Activated T-cell treated with anti-CD3 and anti-CD28 coated beads for 1 hour (primary cell): ENCODE measurements at places on chromosomes 2 and 18.

DNA sequence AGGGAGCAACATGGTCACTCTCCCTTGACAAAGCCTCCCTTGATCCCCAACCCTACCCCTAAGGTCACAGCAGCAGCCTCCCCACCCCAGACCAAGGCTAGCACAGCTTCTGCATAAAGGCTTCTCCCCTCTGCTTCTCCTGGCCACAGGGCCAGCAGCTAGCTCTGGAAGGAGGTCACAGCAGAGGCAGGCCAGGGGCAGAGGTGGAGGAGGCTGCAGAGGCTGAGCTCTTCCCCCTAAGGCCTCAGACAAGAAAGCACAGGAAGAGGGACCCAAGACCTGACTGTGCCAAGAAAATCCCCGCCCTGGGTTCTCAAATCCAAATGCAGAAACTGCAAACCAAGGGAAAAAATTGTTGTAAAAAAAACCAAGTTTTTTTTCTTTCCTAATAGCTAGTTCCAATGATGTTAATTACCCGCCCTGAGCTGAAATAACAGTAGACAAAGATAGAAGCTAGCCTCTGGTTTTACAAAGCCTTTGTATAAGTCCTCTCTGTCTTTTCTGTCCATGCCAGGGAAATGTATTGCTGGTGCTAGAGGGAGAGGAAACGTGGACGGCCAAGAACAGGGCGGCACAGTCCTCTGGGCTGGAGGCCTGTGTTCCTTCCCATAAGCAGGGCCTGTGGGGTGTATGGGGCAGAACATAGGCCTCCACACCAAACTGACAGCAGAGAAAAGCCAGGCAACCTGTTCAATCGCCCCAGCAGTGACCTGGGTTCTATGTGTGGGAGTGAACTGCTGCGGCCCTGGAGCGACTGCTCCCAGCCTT is 79.5 kb downstream of the POLR1A start:
- DNase-seq: no peak

DNA sequence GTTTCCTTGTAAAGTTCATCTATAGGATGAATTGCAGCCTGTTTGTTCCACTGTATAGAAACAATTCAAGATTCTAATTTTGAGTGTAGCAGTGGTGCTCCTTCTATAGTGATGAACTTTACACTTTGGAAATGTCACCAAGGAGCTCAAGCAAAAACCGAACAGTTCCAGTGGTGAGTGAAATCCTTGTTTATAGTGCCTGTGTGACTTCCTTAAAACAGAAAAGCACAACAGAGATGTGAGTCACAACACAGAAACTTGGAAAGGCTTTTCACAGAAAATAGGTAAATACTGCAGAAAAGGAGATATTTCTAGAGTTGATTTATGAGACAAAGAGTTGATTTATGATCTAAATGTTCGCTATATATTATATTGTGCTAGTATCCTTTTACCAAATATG is 482.0 kb downstream of the PTPRM start:
- DNase-seq: no peak

DNA sequence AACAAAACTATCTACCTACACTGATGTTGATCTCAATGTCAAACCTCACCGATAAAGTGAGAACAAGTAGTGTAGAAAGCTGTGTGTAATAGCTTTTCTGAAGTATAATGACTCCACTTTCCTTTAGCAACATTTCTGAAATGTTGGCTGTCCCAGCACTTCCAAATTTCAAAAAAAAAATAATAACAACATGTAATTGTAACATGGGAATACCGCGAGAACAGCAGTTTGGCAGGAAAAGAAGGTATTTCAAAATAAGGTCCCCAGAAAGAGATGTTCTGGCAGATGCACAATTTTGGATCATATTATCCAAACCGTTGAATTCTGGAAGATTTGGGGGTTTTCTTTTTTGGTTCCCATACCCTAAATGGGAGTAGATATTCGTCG is 352.0 kb downstream of the ARHGAP15 start:
- no peak for DNase-seq

DNA sequence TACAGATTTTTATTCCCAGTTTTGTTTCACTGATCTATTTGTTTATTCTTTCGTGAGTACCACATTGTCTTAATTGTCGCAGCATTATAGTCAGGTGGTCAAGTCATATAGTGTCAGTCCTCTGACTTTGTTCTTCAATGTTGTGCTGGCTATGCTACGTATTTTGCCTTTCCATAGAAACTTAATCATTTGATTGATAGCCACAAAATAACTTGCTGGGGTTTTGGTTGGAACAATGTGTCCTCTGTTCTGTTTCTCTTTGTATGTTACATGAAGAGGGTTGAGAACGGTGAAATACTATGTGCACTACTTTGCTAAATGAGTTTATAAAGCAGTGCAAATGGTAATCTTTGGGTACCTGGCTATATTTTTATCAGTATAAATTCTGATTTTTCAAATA is 64.9 kb upstream of the TTC27 start:
- DNase-seq: no peak

DNA sequence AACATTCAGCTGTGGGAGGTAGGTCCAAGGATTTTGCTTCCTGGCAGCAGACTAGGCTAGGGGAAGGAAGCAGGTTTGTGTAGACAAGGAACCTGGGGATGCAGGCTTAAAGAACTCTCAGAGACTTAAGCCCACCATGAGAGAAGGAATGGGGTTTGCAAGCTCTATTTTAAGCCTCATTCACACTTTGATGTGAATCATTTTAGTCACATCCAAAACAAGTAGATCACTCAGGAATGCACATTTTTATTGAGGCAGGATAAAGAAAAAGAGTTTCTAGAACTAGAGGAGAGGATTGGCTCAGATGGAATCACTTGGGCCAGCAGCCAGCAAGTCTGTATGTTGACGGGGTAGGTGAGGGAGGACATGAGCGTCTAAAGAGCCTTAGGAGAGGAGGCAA is 3.3 kb upstream of the NAPG start:
- DNase-seq: no peak

DNA sequence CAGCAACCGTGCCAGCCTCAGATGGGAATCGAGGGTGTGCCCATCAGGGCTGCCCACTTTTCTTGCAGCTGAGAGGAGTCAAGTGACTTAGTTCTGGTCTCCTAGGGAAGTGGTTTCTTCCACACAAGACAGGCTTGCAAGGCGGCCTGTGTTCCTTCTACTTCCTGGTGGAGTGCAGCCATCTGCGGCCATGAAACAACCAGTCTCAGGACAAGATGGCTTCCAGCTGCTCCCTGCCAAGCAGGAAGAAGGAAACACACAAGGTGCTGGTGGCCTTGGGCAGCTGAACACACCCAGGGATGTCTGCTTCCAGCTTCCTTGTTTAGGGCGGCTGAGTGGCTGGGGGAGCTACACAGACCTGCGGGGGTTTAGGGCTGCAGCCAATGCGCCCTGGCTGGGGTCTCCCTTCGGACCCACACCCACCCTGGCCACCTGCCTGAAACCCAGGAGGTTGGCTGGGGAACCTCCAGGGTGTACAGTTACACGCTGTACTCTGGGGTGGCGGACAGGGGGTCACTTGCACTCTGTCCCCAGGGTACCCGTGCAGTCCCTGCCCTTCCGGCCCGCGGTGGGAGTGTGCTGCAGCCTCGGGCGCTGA is 34.7 kb downstream of the PTPN18 start:
- DNase-seq: no peak

GRCh38 chr2:108988796-108989713 is at the start of gene EDAR:
EDAR (minus strand) TSS chr2:108989220; CDS start chr2:108931014, 58,206 bp downstream.
- DNase-seq: peak; percentile 35

GRCh38 chr2:34308140-34308539 is 709.0 kb upstream of the FAM98A start:
- DNase-seq: no peak

DNA sequence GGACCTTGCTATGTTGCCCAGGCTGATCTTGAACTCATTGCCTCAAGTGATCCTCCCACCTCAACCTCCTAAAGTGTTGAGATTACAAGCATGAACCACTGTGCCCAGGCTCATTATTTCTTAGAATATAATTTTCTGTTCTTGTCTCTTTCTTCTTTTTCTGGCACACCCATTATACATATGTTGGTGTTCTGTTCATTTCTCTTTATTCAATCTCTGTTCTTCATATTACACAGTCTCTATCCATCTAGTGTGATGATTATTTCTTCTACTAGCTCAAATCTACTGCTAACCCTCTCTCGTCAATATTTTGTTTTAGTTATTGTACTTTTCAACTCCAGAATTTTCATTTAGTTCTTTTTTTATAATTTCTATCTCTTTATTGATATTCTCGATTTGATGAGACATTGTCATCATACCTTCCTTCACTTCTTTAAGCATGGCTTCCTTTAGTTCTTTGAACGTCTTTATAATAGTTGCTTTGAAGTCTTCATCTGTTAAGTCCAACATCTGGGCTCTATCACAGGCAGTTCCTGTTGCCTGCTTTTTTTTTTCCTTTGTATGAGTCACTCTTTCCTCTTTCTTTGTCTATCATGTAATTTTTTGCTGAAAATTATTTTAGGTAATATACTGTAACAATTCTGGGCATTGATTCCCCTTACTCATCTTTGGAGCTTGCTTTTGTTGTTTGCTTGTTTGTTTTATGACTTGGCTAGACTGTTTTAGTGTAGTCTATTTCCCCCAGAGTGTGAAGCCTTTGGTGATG is 196.4 kb upstream of the NABP1 start:
- no peak for DNase-seq

GRCh38 chr2:231664727-231665126 is 43.6 kb upstream of the PTMA start:
- no peak for DNase-seq

- no peak for DNase-seq
Observed at GRCh38 chr2:113085542-113085941, 17.8 kb downstream of the IL1F10 start.

- no peak for DNase-seq
Observed at GRCh38 chr18:30245766-30246455, 796.6 kb downstream of the DSC3 start.

DNA sequence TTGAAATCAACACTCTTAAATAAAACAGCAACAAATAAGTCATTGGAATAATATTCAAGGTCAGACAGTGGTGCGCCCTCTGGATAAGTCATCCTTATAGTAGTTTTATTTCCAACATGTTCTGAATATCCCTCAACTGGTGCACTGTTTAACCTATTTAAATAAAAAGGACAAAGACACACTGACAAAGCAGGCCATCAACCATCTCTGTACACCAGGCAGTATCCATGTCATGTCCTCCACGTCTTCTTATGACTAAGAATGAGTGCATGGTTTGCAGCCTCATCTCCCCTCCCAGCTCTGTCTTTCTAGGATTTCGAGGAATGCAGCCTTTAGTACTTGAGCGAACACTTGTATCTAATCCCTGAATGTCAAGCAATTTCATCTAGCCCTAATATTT is 42.4 kb downstream of the ST3GAL5 start:
- no peak for DNase-seq

DNA sequence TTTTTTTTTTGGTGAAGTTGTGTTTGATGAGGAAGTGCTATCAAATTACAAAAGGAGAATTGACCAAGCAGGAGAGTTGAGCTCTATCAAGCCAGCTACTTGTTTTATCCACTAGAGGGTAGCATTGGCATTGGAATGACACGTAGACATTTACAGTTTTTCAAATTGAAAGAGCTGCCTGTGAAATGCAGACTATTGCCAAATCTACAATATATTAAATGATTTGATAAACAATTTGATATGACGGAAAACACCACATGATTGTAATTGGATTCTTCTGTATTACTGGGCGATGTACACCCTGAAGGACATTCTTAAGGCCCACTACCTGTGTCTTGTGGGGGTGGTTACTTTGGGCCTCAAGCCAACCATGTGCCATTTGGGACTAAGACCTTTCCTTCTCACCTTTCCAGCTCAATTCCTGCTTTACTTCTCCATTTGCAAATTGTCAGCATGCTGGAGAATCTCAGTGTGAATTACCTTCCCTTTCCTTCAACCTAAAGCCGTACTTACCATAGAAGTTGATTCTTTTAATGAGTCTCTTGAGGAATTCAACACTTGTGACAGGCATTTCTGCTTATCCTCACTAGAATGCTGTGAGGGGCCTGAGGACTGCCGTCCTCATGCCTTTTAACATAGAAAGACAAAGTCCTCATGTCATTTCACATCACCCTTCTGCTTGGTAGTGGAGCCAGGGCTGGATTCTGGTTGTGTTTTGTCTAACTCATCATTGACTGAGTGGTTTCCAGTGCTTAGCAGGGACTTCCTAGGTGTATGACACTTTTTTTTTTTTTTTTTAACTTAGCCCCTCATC is 134.8 kb upstream of the THUMPD2 start:
- no peak for DNase-seq

GRCh38 chr2:148756292-148756975 is 111.9 kb downstream of the EPC2 start:
- no peak for DNase-seq

- no peak for DNase-seq
Observed at GRCh38 chr2:37992601-37993000, 67.5 kb downstream of the RMDN2 start.

GRCh38 chr18:47404845-47405244 is 153.4 kb upstream of the SKOR2 start:
- no peak for DNase-seq

DNA sequence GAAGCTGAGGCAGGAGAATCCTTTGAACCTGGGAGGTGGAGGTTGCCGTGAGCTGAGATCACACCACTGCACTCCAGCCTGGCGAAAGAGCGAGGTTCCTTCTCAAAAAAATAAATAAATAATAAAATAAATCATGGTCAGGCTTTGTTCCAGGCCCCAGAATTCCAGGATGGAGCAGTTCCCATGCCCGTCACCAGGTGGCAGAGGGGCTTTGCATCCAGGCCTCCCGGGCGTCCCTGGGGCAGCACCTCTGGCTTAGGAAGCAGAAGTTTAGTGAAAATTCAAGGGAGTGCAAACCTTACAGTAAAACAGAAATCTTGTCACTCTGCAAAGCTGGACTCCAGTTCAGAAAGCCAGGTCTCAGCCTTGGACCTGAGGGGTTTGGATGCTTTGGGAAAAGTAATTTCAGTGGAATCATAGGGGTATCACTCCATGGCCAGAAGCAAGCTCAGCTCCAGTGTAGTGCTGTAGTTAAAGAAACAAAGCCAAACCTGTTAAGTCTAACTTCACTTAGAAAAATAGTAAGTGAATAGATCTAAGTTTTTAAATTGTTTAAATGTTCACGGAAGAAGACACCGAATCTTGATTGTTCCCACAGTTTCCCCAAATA is 512.7 kb downstream of the CMPK2 start:
- DNase-seq: no peak

DNA sequence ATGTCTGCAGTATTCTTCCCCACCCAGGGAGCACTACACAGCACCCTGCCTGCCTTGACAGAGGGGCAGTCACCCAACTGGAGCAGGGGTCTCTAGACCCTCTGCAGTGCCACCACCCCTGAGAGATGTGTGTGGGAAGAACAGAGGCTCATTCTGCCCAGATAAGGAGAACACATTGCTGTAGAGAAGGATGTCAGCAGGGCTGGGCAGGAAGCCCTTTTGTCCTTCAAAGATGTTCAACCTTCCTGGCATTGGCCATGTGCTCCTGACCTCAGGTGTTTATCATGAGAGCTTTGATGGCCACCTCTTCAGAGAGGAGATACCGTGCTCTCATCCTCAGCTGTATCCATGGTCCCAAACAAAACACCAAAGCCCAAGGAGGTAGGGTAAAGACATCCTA is 4.6 kb upstream of the TEX51 start:
- DNase-seq: no peak

DNA sequence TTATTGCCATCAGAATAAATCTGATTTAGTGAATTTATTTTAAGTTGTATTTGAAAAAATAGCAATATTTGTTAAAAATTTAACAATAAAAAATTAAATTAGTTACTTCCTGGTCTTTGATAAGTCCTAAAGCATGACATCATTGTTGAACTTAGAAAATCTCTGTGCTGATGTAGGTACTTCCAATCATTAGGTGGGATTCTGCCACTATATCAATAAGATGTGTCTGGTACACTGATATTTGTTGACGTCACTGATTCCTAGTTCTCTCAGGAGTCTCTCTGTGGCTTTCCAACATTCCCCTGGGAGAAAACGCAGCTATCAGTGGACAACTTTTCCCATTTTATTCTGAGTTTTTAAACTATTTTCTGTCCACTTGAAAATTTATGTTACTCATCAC is 143.5 kb downstream of the GALNT13 start:
- no peak for DNase-seq
